ENCODE measurements at places on chromosomes 5 and 9.

GRCh38 chr5:72177538-72177937 lies 70.3 kb downstream of the MAP1B start:
- DNase-seq = peak; percentile 25

DNA sequence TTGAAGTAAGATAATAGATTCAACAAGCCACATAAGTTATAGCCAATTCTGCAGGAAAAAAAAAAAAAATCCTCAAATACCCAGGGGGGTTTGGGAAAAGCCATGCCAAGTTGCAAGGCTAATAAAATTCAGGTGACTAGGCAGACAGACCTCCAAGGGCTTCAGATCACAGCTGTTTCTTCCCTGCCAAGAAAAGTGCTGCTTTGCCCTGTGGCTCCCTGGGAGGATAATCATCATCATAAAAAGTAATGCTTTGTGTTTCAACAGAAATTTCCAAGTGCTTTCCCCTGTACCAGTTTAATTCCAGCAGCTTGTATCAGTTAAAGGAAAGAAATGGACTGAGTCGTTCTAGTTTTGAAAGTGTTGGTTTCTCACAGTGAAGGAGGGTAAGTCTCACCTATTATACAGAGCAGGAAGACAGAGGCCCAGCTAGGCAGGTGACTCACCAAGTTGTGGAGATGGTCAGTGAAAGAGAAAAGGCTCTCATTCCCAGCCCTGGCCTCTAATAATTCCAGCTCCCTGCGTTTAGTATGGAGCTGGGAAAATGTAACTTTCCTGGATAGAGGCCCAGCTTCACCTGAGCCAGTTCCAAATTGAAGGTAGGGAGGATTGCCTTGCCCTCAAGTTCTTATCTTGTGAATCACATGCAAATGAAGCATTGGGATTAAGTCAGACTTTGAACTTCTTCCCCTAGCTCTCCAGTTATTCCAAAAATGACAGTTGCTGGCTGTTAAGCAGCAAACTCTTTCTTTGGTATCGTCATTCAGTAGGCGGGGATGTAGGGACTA lies 263.4 kb downstream of the GRIA1 start:
- no peak for DNase-seq

DNA sequence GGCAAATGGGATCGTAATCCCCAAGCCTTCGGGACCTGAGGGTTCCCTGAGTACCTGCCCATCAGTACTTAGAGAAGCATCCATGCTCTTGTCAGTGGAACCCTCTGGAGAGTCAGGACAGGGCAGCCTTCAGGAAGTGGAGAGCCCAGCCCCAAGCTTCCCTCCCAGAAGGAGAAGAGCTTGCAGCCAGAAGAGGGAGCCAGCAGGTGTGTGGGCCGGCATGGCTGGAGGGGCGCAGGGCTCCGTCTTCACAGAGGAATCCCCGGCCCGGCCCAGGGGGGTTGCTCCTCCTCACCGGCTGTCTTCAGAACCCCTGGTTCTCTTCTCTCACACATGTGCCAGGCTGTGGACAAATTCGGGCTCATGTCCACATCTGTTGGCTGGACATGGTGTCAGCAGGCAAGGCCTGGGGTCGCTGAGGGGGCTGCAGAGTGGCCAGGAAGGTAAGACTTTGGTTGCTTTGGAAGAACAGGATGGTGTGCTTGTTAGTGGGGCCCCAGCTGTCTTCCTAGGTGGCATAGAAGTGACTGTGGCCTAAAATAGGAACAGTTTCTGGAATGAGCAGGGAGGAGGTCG lies 58.9 kb upstream of the RXRA start:
- no peak for DNase-seq

DNA sequence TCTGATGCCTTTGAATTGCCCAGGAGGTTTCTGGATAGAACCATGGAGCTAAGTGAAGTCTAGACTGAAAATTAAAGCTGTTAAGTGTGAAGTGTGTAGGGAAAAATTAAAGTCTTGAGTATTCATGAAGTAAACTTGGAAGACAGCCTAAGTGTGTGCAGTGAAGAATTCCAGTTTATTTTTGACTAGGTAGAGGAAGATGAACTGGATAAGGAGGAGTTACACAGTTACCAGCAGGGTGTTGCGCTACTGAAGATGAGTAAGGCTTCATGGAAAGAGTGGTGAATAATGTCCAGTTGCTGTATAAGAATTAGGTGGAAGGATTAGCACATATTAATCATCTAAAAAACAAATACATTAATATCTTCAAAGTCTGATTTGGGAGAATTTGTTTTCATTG lies 5.7 kb upstream of the CHD1 start:
- DNase-seq = no peak

DNA sequence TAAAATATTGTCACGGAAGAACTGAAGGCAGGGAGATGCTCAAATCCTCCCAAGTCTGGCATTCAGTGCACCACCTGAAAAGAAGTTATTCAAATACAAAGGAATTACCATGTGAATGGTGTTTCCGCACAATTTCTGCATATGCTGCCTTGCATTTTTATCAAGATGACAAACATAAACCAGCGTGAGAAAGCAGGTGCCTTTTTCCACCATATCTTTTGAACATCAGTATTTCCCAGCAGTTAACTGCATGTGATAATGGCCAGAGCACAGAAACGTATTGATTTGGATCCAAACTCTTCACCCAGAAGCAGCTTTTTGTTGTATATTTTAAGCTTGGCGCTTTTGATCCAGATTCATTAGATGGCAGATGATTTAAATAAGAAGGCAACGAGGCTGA lies 808.0 kb downstream of the TLE1 start:
- no peak for DNase-seq

GRCh38 chr5:80185095-80185494 lies 70.8 kb downstream of the SERINC5 start:
- DNase-seq = no peak

GRCh38 chr9:137009938-137010732 lies 13.8 kb upstream of the CLIC3 start:
- no peak for DNase-seq

GRCh38 chr9:118871531-118871930 lies 497.7 kb downstream of the BRINP1 start:
- no peak for DNase-seq

DNA sequence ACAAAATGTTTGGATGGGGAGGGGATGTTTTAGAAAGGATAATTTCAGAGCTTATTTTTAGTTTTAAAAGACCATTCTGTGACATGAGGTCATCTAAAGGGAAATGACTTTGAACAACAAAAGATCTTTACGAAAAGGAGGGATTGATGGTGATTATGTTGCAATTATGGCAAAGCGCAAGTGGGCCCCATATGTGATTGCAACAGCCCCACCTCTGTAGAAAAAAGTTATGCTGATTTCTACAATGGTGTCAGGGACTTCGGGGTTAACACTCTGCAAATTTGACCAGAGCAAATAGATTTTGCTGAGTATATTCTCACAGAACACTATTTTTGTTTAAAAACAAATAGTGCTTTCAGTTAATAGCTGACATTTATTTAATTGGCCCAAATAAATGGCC lies 312.8 kb downstream of the NSG2 start:
- DNase-seq = no peak

GRCh38 chr5:81750308-81751008 lies 439 bp downstream of the SSBP2 start:
- peak; percentile 19 for DNase-seq

DNA sequence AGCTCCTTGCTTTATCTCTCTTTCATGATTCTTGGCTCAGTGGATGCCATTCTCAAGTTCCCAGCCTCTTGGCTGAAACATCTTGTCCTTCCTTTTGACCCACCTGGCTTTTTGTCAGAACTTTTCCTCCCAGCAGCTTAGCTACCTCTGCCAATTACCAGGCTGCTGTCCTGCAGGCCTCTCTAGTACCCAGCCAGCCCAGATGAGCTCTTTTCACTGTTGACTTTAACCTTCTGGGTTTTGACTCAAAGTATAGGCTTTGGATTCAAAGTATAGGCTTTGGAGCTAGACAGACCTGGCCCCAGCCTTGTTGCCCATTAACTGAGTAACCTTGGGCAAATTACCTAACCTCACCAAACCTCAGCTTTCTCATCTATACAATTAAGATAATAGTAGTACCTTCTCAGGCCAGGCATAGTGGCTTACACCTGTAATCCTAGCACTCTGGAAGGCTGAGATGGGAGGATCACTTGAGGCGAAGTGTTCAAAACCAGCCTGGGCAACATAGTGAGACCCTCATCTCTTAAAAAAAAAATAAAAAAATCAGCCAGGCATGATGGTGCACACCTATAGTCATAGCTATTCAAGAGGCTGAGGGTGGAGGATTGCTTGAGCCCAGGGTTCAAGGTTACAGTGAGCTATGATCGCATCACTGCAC lies 6.6 kb upstream of the TMEFF1 start:
- no peak for DNase-seq

DNA sequence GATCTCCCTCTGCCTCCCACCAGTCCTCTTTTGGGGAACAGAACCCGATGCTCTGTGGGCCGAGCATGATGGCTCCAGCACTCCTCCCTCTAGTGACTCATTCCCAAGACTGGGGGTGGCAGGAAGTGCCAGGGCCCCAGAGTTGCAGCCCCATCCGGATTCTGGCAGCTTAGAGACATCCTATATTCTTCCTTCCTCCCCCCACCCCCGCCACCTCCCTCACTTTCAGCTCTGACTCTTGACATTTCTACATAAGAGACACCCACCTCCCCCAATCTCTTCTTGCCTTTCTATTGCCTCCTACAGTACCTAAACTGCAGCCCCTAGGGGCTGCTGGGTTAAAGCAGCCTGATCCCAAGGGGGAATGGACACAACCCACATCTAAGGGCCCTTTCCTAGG lies 47.1 kb upstream of the MATR3 start:
- no peak for DNase-seq

DNA sequence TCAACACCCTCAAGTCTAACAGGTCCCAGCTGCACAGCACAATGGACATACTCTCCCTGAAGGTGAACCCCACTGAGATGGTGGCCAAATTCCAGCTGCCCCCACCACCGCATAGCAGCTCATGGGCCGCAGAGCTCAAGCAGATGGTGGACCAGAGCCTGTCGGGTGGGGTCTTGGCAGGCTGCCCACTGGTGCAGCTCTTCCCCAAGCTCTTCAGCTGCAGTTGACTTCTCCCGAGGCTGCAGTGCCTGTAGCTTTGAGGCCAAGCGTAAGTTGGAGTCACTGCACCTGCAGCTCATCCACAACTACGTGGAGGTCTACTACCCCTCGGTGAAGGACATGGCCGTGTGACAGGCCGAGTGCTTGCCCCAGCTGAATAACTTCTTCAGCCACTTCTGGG lies 56.6 kb upstream of the SPTLC1 start:
- no peak for DNase-seq

GRCh38 chr9:87518702-87519335 lies 21.2 kb downstream of the DAPK1 start:
- DNase-seq = no peak

- no peak for DNase-seq
Observed at GRCh38 chr9:92517046-92517445, 18.7 kb downstream of the ECM2 start.

DNA sequence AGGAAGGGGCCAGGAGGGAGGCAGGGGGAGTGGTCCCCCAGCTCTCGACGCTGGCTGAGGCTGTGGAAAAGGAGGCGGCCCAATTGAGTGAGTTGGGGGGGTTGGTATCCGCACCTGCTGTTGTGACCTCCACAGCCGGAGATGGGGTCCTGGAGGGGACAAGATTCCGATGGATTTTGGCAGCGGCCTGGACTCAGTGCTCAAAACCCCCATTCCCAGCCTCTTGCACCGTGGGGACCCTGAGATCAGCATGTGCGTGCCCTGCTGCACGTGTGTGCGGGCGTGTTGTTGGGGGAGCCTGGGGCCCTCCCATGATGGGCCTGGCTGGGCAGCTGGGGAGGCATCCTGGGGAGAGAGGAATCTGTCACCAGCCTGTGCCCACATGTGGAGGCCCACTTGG lies 15.0 kb downstream of the CNTFR start:
- DNase-seq = no peak

- DNase-seq = no peak
Observed at GRCh38 chr9:115649991-115650472, 503.6 kb upstream of the PAPPA start.

GRCh38 chr9:128551657-128552152 lies 682 bp upstream of the SPTAN1 start:
- DNase-seq = no peak

GRCh38 chr9:114478459-114478858 lies 26.8 kb downstream of the WHRN start:
- no peak for DNase-seq

DNA sequence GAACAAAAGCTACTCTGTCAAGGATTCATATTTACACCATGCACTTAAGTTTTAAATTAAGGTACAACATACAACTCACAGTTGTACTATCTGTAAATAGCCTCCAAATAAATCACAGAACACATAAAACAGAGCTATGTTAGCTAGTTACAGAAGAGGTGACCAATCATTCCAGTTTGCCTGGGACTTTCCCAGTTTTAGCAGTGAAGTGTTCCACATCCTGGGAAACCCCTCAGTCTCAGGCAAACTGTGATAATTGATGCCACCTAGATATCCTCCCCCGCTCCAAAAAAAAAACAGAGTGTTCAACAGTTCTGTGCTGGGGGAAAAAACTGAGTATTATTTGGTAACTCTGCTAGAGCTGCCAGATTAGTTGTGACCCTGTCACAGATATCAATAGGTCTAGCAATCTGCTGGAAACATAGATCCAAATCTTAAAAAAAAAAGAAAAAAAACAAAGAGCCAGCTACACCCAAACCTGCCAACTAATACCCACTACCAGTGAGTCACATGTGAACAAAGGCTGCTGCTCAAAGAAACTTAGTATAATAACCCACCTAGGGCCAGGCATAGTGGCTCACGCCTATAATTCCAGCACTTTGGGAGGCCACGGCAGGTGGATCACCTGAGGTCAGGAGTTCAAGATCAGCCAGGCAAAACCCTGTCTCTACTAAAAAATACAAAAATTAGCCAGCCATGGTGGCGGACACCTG lies 5.7 kb downstream of the TBCA start:
- DNase-seq = no peak

DNA sequence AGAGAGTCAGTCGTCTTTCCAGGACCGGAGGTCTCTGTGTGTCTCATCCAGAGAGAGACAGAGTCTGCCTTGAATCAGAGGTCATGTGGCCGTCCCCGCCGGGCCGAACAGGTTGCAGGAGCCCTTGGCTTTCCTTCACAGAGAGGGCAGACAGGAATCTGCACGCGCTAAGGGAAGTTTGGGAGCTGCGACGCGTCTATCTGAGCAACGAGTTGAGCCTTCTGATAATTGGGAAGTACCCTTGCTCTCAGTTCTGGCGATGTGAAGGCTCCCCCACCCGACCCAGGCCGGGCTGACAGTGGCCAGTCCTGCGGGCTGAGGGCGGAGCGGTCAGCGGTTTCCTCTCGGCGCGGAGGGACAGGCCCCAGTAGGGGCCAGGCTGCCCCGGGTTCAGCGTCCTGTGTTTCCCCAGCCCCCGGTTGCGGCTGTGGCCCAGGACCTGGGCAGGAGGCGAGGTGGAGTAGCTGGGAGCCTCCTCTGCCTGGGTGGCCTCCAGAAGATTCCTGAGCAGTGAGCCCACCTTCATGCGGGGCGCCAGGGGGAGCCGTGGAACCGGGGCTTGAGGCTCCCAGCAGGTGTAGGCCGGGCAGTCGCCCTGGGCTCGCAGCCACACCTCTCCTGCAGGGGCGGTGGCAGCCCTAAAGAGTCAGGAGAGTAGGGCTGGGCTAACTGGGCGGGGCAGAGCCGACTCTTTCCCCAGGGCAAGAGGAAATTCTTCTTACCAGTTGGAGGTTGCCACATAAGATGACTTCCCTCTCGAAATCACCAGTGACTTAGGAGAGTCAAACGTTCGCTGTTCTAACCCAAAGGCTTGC lies 13.9 kb downstream of the NR2F1 start:
- DNase-seq = no peak

- DNase-seq = no peak
Observed at GRCh38 chr5:133990396-133990795, 14.4 kb downstream of the VDAC1 start.
